ENCODE measurements at places on chromosomes 11 and 22.

DNA sequence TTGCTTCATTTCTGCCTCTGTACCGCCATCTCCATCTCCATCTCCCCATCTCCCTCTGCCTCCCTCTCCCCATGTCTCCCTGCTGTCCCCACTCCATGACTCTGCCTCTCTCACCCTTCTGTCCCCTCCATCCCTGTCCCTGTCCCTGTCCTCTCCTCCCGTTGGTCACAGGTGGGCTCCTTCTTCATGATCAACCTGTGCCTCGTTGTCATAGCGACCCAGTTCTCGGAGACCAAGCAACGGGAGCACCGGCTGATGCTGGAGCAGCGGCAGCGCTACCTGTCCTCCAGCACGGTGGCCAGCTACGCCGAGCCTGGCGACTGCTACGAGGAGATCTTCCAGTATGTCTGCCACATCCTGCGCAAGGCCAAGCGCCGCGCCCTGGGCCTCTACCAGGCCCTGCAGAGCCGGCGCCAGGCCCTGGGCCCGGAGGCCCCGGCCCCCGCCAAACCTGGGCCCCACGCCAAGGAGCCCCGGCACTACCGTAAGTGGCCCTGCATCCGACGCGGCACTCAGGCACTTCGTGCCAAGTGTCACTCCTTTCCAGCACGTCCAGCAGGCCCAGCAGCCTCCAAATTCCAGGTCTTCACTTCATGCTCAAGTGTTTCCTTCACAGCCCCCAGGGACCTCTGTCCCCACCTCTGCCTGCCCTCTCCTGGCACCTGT is 76.0 kb downstream of the CACNA1I start:
- no peak for DNase-seq

DNA sequence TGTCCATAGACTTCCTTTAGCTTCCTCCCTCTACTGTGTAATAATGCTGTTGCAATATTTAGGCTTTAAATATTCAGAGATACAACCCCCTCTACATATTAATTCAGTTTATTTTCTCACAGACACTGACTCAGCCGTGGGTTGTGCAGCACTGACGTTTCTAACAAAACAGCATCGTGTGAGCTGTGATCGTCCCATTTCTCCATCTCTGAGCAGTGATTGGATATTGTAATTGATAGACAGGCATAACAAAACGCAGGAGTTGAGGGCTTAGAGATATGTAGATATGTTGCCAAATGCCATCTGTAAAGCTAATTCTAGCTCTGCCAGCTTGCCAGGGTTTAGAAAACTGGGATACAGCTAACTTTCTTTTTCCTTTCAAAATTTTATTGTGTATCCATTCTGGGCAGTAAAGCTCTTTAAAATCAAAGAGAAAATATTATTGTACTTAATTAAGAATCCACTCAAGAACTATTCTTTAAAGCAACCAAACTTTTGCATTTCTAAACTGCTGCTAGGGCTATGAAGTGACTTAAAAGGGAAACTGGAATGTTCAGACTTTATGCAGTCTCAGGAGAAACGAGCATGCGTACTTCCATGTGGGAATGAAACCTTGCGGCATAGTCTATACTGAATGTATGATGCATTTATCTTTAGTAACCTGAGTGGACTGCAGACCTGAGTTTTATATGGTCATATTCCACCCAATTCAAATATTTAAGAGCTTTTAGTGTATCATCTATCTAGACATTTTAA is 22.7 kb downstream of the BTBD10 start:
- DNase-seq, result peak; percentile 80

DNA sequence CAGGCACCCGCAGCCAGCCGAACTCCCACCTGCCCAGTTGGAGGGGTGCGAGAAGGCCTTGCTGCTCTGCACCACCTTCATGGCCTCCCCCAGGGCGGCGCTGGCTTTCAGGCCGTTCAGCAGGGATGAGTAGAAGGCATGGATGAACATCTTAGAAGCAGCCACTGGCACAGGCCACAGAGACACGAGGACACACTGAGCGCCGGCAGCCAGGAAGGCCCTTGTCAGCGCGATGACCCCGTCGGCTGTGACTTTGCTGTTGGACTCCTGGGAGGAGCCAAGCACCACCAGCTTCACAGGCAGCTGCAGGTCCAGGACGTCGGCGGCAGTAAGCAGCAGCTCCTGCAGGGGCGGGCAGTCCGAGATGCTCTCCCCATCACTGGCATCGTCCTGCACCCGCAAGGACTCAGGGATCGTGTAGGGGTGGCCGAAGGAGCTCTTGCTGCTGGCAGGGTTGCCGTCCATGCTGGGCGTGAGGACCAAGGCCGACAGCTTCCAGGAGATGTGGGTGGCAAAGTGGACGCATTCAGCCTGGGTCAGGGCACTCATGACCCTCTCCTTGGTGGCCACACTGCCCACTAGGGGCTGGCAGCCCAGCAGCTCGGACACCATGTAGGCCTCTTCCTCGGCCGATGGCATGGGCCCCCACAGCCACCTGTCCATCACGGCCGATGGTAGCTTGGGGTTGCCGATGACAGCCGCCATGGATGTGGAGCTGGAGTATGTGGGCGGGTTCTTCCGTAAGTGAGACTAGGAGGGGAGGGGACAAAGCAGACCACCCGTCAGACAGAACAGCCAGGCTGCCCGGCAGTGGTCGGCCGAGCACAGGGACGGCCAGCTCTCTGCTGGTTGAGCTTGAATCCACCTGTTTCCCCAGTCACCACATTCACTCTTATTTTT is 79.7 kb upstream of the PITPNB start:
- no peak for DNase-seq

- no peak for DNase-seq
These were observed 18.6 kb upstream of the FOLR1 start for GRCh38 chr11:72173291-72173690.

Measured in AG04450 (cell line).